ENCODE measurements at places on chromosomes 1 and 21. TPM values are rescaled to one million over a fixed set of nuclear protein-coding genes. Genes with fewer than 3 reads are reported as not detected.

VASH2 gene
- 10.0 TPM for total RNA-seq

TEKT2 gene
- total RNA-seq, result 0.38 TPM

GRCh38 chr1:150383631-150384324 lies 19.8 kb downstream of the RPRD2 start:
- DNase-seq, result no peak

IBA57 gene
- total RNA-seq, result 4.9 TPM

GRCh38 chr1:219041818-219042217 lies 131.9 kb upstream of the LYPLAL1 start:
- peak; percentile 40 for DNase-seq

GRCh38 chr1:212457740-212458338 lies 25.1 kb downstream of the NENF start:
- DNase-seq, result no peak

TFF3 gene
- total RNA-seq, result 0.84 TPM
